ENCODE measurements at places on chromosomes 2 and 18.
A peak's percentile ranks its signal among the peaks of the same experiment; 100 is the strongest.

DNA sequence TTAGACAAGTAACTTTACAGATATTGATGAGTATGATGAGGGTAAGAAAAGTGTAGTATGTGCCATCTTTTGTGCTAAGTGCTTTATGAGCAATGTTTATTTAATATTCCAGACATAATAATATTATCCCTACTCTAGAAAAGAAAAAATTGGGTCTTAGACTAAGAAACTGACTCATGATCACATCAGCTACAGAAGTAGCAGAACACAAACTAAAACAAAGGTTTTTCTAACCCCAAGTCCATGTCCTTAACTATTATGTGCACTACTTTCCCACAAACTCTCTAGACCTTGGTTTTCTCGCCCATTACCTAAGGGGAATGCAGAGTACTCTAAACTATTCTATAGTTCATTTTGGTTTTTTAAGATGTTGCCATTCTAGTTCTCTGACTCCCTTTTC lies 64.5 kb downstream of the BAZ2B start:
- no peak for DNase-seq

DNA sequence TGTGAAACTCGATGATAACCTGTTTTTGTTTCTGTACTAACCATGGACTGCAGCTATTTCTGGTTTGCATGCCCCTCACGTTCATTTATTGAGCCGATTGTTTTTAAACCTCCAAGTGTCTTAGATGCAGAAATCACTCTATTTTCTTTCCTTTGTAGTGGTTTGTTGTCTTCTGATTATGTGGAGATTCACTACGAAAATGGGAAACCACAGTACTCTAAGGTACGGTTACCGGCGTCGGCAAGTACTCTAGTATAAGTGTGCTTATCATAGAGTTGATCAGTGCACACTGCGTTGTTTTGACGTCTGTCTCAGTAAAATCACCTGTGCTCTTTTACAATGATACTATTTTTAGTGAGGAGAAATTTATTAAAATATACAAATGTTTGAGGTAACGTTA lies 87.4 kb downstream of the ADAM23 start:
- DNase-seq, result peak; percentile 41

DNA sequence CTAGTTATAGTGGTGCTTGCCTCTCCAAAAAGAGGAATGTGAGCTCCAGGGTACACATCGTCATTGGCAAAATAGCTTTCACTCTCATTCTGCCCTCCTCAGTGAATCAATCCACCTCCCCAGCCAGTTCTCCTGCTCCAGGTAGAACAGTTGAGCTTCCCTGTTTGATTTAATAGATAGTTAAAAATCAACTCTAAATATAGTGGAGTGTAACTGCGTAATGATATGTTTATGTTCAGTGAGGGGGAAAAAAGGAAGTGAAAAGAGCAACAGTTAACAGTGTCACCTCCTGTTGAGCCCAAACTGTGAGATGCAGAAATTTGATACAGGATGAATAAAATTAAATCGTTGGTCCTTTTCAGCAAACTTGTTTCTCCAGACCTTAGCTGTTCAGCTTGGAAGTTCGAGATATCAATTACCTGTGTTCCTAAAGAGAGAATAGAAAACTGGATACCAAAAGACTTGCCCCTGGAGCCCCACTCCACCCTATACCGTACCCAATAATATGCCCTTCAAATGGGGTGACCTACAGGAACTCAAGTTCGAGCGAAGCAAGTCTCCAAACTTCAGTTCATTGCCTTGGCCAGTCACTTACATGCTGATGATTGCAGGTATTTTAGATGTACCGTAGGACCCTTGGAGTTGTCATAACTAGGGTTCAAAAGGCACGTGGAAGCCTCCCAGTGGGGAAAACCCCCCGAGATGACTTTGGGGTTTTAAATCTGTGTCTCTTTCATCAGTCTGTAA lies 708.4 kb downstream of the RNF144A start:
- no peak for DNase-seq

DNA sequence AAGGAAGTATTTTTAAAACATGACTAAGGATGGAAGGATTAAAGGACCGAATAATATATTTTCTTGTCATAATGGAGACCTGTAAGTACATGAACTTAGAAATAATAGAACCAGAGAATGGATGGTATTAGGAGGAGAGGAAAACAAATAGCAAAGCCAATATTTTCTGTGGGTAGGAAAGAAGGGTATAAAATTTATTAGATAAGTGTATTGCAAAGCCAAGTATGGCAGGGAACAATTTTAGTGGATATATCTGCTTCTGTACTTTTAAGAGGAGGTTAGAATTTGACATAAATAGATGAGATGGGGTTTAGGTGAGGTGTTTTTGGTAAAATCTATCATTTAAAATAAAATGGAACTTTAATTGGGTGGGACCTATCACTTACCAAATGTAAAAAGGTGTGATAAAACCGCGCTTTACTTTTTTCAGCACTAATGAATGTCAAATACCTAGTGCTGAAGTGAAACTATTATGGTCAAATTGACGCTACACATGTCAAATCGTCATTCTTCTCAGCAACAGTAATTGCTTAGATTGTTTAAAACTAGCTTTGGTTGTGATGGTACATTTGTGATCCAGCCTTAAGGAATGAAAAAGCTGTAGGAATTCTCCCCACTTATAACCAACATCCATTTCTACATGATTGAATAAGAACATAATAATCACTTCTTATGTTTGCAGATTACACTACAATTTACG lies 78.1 kb upstream of the ZEB2 start:
- no peak for DNase-seq

DNA sequence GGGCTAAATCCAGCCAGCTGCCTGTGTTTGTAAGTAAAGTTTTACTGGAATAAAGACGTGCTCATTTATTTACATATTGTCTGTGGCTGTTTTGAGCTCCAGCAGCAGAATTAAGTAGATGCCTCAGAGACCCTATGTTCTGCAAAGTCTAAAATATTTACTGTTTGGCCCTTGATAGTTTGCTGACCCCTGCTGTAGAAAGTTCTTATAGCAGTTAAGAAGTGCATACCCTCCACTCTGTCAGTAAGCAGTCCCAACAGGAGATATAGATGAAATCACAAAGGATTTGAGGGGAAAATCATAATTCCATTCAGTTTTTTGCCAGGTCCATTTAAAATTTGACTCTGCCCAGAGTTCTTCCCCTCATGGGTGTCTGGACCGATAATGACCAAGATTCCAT lies 50.1 kb upstream of the ITM2C start:
- DNase-seq, result no peak

- no peak for DNase-seq
Observed at GRCh38 chr2:1652034-1652790, 92.1 kb downstream of the PXDN start.

DNA sequence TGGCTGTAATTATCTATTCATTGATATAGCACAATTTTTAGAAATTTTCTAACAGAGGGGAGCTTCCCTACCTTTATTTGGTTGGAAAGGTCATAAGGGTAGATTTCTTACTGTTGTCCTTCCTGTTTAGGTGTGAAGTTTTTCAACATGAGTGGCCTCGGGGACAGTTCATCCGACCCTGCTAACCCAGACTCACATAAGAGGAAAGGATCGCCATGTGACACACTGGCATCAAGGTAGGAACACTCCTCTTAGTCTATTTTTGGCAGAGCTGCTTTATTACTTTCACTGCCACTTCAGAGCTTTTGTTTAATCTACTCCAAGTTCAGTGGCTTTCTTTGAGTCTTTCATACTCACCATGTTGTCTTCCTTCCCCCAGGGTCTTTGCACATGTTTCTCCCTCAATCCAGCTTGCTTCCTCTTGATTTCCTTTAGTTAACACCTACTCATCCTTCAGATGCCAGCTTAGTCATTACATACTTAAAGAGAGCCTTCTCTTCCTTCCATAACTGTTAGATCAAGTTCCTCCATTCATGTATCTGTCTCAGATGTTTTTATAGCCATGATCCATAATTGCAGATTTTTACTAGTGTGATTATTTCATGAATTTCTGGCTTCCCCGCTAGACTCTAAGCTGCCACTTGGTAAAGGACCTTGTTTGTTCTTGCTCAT lies 134.5 kb downstream of the PTRHD1 start:
- no peak for DNase-seq

GRCh38 chr2:231640641-231641111 lies 48.0 kb downstream of the TEX44 start:
- no peak for DNase-seq

GRCh38 chr2:227653419-227653818 lies 13.2 kb upstream of the SCYGR5 start:
- DNase-seq, result no peak

GRCh38 chr2:105338020-105338385 lies 663 bp downstream of the C2orf49 start:
- no peak for DNase-seq

GRCh38 chr2:111201214-111201613 lies 80.5 kb downstream of the BCL2L11 start:
- no peak for DNase-seq

DNA sequence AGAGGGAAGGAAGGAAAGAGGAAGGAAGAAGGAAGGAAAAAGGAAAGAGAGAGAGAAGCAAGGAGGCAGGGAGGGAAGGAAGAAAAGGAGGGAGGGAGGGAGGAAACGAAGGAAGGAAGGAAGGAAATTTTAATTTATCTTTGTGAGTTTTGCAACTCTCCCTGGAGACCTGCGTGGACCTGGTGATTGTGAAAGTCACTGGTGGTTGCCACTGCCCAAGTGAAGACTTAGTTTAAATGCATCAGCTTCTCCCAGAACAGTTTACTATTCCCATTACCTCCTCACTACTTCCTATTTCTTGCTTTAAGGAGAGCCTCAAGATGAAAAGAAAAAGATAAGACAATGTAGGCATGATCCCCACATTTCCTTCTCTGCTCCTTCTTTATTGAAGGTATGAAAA lies 68.8 kb downstream of the ACVR1C start:
- no peak for DNase-seq

DNA sequence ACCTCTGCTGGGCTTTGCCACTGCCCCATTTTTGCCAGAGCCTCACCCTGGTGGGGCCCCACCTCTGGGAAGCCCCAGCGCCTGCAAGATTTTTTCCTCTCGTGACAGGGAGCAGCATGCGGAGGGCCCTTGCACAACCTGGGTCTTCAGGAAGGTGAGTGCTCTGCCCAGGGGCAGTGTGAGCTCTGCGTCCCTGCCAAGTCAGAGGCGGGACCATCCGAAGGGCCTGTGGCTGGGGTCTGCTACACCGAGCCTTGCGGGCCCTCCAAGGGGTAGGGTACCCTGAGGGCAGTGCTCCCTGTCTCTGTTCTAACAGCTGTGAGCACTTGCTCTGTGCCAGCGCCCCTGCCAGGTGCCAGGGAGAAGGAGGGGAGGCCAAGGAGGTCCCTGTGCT lies 5.8 kb upstream of the ODC1 start:
- no peak for DNase-seq

GRCh38 chr2:45505138-45505537 lies 105.9 kb downstream of the SRBD1 start:
- no peak for DNase-seq

GRCh38 chr2:86700690-86701089 lies 19.4 kb upstream of the RMND5A start:
- no peak for DNase-seq

DNA sequence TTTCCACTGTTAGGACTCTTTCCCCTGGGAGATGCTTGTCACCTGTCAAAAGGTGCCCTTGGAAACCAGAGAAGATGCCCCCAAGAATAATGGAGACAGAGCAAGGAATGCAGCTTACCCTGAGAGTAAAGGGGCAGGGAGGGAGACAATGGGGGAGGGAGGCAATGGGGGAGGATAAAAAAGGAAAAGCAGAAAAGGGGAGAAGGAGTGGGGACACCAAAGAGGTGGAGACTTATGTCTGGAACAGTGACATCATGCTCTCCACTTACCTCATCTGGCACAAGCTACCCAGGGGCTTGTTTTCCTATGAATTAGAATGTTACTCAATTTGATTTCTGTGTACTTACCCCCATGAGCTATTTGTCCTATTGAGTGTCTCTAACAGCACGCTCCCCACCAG lies 67.9 kb downstream of the MRO start:
- no peak for DNase-seq

DNA sequence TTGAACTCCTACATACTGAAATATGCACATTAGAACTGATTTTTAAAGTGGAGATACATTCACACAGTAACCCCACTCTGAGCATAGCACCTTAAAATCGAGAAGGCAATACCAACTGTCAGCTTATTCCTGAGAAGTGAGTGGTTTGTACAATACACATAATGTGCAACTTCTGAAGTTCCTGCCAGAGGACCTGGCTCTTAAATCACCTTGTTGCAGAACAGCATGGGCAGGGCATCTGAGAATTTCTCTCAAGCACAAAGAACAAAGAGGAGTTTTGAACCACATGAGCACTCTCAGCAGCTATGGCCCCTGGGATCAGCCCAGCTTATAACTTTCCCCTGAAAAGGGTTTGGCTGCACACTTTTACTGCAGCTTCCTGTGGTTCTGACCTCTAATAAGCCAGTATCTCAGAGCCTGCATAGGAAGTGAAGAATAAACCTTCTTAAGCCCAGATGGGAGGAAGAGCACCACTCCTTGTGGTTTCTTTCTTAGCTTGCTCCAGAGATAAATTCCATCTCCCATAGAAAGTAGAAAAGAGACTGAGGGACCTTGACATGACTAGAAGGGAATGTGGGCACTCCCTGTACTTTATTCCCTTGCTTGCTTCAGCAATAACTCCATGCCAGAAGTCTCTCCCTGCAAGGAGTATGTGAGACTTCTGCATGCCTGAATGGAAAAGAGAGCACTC lies 862.3 kb downstream of the SUCLG1 start:
- DNase-seq, result no peak

- no peak for DNase-seq
Observed at GRCh38 chr2:95063086-95063958, 37.8 kb downstream of the MAL start.

- no peak for DNase-seq
Observed at GRCh38 chr2:10779776-10780490, 32.7 kb downstream of the PDIA6 start.

- no peak for DNase-seq
Observed at GRCh38 chr2:149058936-149059335, 20.4 kb downstream of the LYPD6B start.

GRCh38 chr2:60662781-60663180 lies 93.3 kb upstream of the PAPOLG start:
- DNase-seq, result no peak

GRCh38 chr2:60317844-60318243 lies 235.6 kb downstream of the BCL11A start:
- DNase-seq, result no peak

GRCh38 chr2:214005337-214005736 lies 405.5 kb upstream of the VWC2L start:
- no peak for DNase-seq

DNA sequence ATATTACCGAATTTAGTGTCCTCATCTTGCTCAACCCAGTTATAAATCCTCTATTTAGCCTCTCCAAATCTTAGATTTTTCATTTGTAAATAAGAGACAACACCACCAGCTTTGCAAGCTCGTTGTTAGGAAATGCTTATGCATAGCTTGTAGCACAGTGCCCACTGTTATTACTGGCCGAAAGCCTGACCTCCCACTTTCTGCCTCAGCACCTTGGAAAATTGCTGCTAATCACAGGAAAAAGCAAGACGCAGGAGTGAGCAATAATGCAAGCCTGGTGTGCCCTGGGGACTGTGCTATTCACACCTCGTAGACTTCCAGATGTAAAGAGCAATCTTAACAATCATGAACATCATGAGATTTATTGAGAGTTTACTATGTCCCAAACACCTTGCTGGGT lies 124.2 kb upstream of the ARL4C start:
- no peak for DNase-seq

- DNase-seq, result peak; percentile 74
Observed at GRCh38 chr2:101883860-101884259, 107.9 kb upstream of the IL1R2 start.
